Colonic mucosa (tissue), 4 donors: ENCODE measurements at places on chromosomes 12 and 14. TPM values are rescaled to one million over a fixed set of nuclear protein-coding genes. Genes with fewer than 3 reads are reported as not detected.

The LRRK2 gene
- total RNA-seq: 1.7 TPM

The NPFF gene
- not detected for total RNA-seq

The RTN1 gene
- 0.84 TPM for total RNA-seq

The MGP gene
- total RNA-seq: 37.6 TPM

The KRT74 gene
- not detected for total RNA-seq

The BBOF1 gene
- total RNA-seq: 2.8 TPM

The PPP2R5E gene
- total RNA-seq: 62.7 TPM

The GPX2 gene
- total RNA-seq: 682 TPM

The TUBA1A gene
- 16.9 TPM for total RNA-seq

The ATL1 gene
- total RNA-seq: 11.9 TPM

The KRT85 gene
- not detected for total RNA-seq

The CMAS gene
- 126 TPM for total RNA-seq

The TGM1 gene
- 3.9 TPM for total RNA-seq

The IQSEC3 gene
- total RNA-seq: not detected

The LYZ gene
- 162 TPM for total RNA-seq

The GNB3 gene
- total RNA-seq: 0.72 TPM

The PROX2 gene
- not detected for total RNA-seq

DNA sequence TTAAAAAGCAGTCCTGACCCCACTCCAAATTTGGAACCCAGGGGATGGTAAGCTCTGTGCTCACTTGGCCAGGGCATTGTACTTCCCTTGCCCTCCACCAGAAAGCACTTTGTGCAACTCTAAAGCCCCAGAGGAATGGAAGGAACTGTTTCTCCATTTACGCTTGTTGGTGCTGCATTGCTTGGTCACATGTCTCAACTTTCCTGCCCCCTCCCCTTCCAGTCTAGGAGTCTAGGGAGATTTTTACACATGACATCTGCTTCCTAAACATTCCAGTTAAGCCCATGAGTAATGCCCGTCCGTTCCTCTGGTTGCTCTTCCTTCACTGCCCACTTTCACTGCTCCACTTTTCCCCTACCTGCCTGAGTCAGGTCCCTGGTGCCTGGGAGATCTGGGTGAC lies 92.6 kb upstream of the MAP1LC3B2 start:
- DNase-seq: no peak

GRCh38 chr12:102376181-102376747 lies 104.1 kb downstream of the IGF1 start:
- no peak for DNase-seq

DNA sequence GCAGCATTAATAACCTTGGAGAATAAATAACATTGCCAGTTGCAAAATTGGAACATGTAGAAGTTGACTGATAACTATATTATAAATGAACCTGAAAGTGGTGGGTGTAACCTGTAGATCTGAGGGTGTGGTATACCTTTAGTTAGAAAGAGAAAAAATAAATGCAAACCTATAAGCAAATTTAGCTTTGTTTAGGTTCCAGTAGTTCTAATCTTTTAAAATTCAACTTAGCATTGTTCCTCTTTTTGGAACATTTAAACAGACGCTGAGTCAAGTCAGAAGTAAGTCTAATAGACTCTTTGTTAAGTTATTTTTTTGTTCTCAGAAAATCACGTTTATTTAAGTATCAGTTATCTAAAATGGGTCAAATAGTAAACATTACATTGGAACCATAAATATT lies 120.0 kb downstream of the DNAI7 start:
- no peak for DNase-seq

- DNase-seq: peak; percentile 33
Observed at GRCh38 chr12:4579305-4580102, 17.5 kb downstream of the DYRK4 start.

DNA sequence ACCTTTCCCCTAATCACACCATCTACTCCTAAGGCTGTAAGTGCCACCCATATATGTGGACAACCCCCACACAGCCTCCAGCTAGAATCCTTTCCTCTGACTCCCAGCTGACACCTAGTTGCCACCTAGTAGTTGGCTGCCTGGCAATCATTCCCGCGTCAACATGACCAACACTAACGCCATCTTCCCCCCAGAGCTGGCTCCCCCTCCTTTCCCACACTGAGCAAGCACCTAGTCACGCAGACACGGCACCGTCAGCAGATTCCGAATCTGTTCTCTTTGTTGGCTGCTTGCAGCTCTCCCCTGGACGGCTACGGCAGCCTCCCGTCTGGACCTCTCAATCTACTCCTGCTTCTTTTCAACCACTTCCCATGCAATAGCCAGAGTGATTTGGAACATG lies 27.7 kb downstream of the UBR7 start:
- DNase-seq: no peak

- DNase-seq: no peak
Observed at GRCh38 chr14:76236172-76237130, 84.7 kb downstream of the GPATCH2L start.

- peak; percentile 49 for DNase-seq
Observed at GRCh38 chr12:18430425-18431048, 169.2 kb downstream of the PIK3C2G start.

- DNase-seq: no peak
Observed at GRCh38 chr12:59834659-59835474, 239.0 kb downstream of the SLC16A7 start.

GRCh38 chr12:130222519-130223218 lies 60.4 kb downstream of the FZD10 start:
- DNase-seq: no peak

DNA sequence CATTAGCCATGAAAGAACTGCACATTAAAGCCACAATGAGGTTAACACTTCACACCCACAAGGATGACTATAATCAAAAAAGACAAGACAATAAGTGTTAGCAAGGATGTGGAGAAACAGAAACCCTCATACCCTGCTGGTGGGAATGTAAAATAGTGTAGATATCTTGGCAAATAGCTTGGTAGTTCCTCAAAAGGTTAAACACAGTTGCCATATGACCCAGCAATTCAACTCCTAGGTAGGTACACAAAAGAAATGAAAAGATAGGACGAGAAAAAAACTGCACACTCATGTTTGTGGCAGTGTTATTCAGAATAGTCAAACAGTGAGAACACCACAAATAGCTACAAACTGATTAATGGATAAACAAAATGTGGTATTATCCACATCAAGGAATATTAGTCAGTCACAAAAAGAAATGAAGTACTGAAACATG lies 93.5 kb downstream of the ATXN2 start:
- no peak for DNase-seq

DNA sequence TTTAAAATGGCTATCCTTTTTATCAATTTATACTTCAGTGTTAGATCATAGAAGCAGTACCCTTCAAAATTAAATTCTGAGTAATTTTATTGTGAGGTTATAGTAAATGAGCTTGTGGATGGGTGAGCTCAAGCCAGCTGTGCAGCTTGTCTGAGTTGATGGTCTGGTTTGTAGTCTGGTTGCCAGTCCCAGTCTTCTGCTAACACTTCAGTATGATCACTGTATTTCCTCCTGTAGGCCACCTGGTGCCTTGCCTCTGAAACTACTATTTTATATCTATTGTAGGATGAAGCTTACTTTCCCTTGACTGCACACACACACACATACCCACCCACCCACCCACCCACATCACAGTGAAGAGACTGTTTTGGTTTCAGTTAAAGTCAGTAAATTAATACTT lies 496.4 kb downstream of the PCNX1 start:
- peak; percentile 27 for DNase-seq

GRCh38 chr12:5909560-5909959 lies 35.5 kb downstream of the ANO2 start:
- no peak for DNase-seq

GRCh38 chr12:51334764-51335163 lies 10.8 kb upstream of the BIN2 start:
- DNase-seq: peak; percentile 60

DNA sequence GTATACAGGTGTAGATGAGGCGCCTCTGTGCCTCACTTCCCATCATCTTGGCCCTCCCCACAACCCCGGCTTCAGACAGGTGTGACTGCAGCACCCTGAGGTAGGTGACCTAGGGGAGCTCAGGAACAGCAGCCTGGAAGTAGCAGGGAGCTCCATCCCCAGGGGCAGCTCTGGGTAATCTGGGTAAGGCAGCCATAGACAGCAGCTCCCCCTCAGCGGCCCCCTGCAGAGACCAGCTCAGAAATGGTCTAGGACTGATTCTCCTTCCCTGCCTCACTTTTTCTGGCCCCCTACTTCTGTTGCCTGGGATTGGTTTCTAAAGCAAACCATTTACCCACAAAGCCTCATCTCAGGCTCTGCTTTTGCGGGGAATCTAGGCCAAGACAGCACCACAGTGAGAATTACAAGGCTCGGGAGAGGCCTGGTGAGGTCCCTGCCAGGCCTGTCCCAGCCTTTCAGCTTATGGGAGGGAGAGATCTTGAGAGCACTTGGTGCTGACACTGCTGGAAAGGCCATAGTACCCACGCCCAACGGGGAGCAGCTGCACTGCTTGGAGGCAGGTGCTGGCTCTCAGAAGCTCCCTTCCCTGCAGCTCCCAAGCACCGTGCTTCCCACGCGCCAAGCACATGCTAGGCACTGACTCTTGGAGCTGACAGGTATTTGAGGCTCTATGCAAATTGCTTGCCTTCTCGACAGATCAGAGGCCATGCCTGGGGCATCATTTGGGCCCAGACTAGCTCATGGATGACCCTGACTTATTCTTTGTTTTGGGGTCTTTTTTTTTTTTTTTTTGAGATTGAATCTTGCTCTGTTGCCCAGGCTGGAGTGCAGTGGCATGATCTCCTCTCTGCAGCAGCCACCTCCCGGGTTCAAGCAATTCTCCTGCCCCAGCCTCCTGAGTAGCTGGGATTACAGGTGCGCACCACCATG lies 45.1 kb upstream of the TRAF3 start:
- DNase-seq: no peak

GRCh38 chr12:47950856-47951468 lies 12.4 kb upstream of the TMEM106C start:
- no peak for DNase-seq

DNA sequence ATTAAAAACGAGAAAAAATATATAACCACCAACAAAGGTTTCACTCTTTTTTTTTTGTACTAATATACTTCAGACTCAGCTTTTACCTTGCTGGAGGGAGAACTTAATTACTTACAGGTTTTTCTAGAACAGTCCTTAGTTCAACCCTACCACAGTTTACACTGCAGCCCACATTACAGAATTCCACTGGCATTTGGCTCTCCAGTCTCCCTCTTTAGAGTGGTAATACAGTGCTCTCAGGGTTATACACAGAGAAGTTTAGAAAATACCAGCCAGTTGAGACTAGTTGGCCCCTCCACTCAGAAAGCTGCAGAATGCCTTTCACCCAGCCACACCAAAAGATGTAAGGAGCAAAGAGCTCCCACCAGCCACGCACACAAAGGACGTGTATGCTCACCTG lies 122.3 kb upstream of the DIO3 start:
- DNase-seq: no peak

DNA sequence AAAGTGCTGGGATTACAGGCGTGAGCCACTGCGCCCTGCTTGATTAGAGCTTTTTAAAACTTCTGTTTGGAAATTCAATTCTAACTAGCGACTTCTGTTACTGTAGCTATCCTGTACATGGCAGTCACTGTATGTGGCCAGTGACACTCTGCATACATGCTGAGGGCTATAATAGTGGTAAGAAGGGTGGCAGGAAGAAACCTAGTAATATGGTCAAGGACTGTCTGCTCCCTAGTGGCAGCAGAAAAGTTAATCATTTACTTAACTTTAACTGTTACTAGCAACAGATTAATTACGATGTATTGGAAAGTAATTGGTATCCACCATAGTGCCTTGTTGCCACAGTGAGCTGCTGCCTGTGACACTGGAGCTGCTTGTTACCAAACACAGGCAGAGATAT lies 149.0 kb downstream of the KITLG start:
- no peak for DNase-seq

- DNase-seq: no peak
Observed at GRCh38 chr12:126811391-126811790, 1455.6 kb upstream of the TMEM132C start.

DNA sequence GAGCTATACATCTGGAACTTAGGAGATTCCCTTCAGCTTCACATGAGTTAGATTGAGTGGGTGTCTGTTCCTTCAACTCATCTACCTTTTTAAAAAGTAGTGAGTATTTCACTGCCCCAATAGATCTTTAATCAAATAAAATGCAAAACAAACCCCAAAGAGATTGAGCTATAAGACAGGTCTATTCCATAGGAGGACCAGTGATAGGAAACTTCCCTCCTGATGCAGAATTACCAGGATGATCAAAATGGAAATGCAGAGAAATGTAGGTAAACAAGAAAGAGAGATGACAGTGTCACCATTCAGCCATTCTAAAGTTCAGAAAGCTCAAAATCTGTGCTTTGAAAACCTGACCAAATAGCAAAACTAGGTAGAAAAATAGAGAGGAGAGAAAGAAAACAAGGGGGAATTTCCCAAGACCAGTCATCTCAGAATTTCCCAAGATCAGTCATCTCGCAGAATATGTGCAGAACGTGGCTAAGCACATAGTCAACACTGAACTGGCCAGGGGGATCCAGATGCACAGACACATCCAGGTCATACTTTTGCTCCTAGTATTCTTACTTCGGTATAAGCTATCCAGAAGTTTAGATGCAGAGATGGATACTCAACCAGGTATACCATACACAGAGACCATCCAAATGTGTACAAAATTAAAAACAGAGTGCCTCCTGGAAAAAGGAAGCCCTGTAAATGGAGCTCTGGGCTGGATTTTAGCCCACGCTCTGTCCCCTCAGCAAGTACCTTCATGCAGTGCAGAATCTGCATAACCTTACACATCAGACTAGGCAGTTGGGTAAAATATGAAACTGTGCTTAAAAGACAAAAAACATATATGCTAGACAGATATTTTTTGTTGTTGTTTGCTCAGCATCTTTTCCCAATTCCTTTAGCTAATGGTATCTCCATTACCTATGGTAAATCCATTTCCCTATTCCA lies 27.4 kb downstream of the SLC41A2 start:
- DNase-seq: no peak

- DNase-seq: no peak
Observed at GRCh38 chr12:26488351-26488750, 293.0 kb downstream of the SSPN start.

GRCh38 chr12:49933796-49934195 lies 16.7 kb upstream of the AQP2 start:
- no peak for DNase-seq

GRCh38 chr12:23472329-23472971 lies 477.0 kb downstream of the SOX5 start:
- DNase-seq: no peak

- no peak for DNase-seq
Observed at GRCh38 chr12:100399095-100399494, 42.2 kb downstream of the SLC17A8 start.

GRCh38 chr14:31944256-31945073 lies 132.6 kb upstream of the ARHGAP5 start:
- DNase-seq: peak; percentile 90
